Mucosa of descending colon (tissue), 3 donors: ENCODE measurements at places on chromosomes 1 and 21.
A peak's percentile ranks its signal among the peaks of the same experiment; 100 is the strongest.

- DNase-seq = no peak
These were observed 318.6 kb upstream of the NFIA start for GRCh38 chr1:60763741-60764140.

DNA sequence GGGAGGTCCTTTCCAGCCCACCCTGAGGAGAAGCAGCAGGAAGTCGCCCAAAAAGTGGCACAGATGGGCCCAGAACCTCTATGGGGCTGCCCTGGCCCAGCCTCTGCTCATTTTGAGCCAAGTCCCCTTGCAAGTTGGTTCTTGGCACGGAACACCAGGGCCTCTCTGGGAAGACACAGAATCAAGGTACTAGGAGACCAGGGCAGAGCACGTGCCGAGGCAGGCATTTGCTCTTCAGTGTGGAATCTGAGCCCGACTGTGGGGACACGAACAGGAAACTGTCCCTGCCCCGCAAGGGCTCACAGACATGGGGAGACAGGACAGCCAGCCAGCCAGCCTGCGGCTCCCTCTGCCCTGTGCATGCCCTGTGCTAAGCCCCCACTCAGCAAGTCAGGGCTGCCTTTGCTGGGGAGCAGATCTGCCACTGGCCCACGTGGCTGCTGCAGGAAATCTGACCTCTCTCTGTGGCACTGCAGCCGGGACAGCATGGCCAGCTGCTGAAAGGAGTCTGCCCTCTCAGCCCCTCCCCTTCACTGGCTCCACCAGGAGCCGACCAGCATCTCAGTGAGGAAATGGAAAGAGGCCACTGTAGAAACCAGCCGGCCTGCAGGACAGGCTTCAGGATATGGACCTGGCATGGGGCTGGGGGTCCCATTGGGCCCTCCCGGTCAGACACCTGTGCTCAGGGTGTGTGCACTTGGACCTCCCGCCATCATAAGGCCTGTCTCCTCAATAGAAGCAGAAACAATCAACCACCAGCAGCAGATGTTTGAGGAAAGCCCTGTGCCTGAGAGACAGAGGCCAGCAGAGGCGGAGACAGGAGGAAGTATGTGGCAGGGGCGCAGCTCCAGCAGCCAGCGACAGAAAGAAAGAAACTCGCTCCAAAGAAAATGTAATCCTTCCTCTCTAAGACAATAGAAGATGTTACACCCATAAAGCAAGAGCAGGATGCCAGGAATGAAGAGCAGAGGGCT is 3.7 kb downstream of the ARHGEF16 start:
- DNase-seq = peak; percentile 70

DNA sequence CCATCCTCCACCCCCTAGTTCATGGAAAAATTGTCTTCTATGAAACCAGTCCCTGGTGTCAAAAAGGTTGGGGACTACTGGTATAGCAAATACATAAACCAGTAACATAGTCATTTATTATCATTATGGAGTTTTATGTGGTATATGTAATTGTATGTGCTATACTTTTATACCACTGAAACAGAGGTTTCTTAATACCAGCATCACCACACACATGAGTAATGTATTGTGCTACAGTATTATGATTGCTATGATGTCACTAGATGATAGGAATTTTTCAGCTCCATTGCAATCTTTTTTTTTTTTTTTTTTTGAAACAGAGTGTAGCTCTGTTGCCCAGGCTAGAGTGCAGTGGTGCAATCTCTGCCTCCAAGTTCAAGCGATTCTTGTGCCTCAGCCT is 5.7 kb upstream of the PAXBP1 start:
- DNase-seq = no peak

DNA sequence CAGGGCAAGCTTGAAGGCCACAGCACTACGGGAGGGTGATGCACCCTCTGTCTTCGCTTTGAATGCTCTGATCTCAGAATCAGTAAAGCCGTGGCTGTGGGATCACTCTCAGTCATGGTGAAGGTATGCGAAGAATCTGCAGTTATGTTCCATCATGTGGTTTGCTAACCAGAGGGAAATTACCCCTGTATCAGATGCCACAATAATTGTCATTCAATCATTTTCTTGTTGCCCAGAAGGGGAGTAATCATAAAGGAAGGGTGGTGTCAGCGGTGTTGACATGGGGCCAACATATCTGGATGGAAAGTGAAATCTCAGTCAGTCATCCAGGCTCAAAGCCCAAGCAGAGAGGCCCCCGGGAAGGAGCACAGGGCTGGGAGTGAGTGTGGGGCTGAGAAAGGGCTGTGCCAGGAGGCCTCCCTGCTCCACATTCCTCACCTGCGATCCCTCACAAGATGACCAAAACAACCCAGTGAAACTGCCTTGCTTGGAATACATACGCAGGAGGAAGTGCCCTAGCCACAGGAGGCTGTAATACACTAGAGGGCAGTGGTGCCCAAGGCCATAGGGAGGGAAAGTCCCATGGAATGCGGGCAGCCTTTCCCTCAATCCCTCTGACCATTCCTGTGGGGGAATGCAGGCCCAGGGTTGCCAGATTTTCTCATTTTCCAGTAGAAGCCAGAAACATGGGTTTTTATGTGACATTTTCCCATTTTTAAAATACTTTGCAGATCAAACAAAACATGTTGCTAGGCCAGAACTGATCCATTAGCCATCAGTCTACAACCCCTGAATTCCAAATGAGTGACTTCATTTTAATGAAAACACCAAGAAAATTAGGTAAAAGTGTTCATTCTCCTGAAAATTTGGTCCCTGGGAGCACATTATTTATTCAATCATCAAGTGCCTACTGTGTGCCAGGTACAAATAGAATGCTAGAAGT is 95.7 kb upstream of the VANGL1 start:
- peak; percentile 39 for DNase-seq

DNA sequence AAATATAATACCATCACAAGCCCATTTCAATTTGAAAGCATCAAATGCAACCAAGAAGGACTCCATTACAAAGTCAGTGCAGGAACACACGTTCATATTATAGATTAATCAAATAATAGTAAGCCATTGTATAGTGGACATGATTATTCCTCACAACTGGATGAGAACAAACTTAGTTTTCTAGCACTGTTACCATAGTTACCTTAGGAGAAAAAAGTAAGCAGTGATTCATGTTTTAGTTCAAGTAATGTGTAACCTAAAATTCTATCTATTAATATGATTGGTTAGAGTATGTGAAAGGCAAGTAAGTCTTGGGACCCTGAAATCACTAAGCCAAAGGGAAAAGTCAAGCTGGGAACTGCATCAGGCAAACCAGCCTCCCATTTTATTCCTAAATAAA is 15.2 kb downstream of the SSX2IP start:
- DNase-seq = no peak

DNA sequence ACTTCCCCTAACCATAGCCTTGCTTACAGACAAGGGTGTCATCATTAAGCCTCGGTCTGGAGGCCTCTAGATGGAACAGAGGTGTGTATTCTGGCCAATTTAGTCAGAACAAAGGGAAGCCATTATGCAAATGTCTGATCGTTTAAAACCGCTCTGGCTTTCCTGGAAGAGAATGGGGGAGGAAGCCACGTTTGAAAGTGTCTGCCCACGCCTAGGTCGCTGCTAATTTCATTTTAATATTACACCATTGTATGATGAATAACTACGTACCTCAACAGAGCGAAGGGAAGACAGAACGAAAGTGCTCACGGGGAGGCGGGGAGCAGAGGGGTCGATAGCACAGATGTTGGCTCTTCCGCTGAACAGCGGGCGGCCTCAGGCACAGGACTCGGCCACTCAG is 41.1 kb upstream of the CSF3R start:
- no peak for DNase-seq

DNA sequence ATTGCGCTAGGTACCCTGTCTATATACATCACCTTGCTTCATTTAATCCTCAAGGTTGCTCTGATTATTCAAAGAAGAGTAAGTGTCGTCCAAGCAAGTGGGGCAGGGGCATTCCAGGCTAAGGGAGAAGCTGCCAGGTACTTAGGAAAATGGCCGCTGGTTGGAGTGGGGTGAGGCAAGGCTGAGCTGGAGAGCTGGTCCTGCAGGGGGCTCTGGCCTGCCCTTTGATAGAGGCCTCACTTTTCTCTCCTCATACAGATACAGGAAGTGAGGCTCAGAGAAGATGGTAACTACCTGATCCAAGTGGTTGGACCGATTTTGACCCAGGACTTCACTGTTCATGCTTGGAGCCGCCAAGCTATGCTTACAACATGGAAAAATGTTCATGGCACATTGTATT is 86.9 kb upstream of the ZBTB40 start:
- DNase-seq = no peak

- DNase-seq = no peak
These were observed 11.8 kb upstream of the RPL5 start for GRCh38 chr1:92820024-92820423.

DNA sequence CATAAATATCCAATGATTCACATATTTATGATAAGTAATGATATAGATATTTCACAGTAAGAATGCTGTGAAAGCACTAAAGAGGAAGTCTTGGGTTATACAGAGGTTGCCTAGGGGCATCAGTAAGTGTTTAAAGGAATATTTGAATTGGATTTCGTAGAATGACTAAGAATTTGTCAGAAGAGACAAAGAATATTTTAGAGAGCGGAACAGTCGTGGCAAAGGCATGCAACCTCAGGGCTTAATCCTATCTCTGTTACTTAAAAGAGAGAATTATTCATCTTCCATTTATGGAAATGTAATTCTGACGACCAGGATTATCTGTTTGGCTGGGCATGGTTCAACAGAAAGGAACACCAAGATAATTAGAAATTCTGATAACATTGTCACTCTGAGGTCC is 171.9 kb upstream of the NR5A2 start:
- no peak for DNase-seq

- no peak for DNase-seq
These were observed 18.0 kb upstream of the GRHL3 start for GRCh38 chr1:24300971-24301784.

- no peak for DNase-seq
These were observed 149.1 kb downstream of the OLFM3 start for GRCh38 chr1:101847626-101848025.

- no peak for DNase-seq
These were observed 648.4 kb downstream of the PTPRC start for GRCh38 chr1:199287206-199287605.

GRCh38 chr1:30317921-30318320 is 405.5 kb downstream of the MATN1 start:
- no peak for DNase-seq

- DNase-seq = no peak
These were observed 33.0 kb downstream of the CACHD1 start for GRCh38 chr1:64502931-64503330.

GRCh38 chr21:19704832-19705231 is 1293.4 kb upstream of the NCAM2 start:
- no peak for DNase-seq

- DNase-seq = no peak
These were observed 19.0 kb downstream of the MORC3 start for GRCh38 chr21:36338975-36339374.

DNA sequence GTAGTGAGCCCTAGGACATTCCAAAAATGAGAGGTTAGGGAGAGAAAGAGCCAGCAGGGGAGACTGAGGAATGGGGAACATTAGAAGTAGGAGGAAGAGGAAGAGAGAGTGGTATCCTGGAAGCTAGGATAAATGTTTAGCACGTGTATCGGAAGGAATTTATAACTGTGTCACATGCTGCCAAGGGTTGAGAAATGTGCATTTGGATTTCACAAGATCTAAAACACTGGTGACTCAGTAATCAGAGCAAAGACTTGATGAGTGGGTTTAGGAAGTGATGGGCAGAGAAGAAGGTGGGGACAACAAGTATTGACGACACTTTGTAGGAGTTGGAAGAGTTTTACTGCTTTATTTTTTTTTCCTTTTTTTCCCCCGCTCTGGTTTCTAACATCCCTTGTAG is 193.9 kb downstream of the FMN2 start:
- no peak for DNase-seq

DNA sequence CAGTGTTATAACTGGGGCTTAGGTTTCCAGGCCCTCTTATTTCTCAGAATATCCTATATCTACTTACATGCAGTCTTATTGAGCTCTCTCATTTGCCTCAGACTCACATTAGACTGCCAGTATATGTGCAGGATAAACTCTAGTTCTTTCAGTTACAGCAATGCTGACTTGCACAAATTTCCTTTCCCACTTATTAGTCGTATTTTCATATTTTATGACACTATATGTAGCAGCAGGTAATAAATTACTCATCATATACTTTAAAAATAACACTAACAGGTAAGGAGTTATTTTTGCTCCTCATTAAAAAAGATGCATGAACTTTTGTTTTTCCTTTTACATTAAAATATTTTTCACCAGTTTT is 65.7 kb downstream of the GADD45A start:
- no peak for DNase-seq

- DNase-seq = no peak
These were observed 19.1 kb downstream of the DIP2A start for GRCh38 chr21:46477765-46478164.

DNA sequence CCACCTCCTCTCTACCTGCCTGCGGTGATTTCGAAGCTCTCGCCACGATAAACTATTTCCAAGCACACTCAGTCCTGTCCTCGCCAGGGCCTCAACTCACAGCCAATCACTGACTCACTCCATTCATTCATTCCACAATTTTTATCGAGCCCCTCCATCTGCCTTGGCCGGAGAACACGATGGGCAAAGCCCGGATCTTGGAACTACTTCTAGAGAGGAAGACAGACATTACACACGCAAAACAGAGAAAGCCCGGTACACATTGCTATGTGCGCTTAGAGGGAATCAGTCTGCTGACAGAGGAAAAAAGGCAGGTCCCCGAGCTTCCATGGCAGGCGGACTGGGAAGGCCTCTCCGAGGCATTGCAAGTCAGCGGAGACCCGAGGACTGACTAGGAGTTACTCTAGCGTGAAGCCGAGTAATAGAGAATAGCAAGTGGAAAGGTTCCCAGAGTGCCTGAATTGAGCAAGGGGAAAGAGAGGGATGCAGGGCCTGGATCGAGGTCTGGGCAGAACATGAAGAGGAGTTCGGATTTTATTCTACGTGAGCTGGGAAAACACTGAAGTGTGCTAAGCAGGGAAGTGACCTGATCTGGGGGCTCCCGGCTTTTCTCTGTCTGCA is 54.2 kb upstream of the DNAJC6 start:
- DNase-seq = peak; percentile 9

DNA sequence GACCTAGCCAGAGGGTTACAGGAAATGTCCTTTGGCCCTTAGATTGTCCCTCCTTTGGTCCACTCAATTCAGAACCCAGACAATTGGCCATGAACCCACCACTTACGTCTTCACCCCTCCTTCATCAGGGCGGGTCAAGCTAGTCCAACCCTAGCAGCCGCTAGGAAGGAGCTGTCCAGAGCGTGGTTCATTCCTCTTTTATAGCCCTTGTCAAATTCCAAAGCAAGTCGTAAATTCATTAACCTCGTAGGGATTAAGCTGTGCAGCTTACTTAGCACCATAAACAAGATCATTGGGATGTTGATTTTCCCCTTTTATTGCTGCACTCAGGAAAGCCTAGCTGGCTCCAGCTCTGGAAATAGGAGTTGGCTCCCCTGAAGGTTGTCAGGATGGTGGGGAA is 90.1 kb downstream of the TMEM53 start:
- peak; percentile 75 for DNase-seq
